ENCODE measurements at places on chromosomes 3 and 15.

GRCh38 chr15:64985366-64986033, 4.2 kb downstream of the SPG21 start:
- peak; percentile 34 for DNase-seq

GRCh38 chr3:36923523-36923943, 21.3 kb downstream of the TRANK1 start:
- no peak for DNase-seq

- DNase-seq = no peak
Measured at GRCh38 chr3:65677486-65678010, 361.2 kb downstream of the MAGI1 start.

DNA sequence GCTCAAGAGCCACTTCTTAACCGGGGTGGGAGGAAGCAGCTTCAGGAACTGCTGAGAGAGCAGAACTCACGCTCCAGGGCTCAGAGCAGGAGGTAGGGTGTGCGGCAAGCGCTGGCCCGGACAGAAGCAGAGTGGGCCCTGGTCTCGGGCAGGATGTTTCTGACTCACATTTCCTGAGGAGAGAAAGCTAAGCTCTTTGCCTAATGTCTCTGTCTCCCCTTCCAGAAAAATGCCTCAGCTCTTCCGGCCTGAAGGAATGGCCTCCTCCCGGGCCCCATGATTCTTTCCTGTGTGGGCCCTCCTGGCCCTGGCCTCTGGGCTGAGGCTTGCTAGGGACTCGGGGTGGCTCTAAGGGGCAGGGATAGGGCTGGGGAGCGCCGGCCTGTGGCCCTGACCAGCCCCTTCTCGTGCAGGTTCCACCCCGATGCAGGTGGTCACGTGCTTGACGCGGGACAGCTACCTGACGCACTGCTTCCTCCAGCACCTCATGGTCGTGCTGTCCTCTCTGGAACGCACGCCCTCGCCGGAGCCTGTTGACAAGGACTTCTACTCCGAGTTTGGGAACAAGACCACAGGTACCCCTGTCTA, 4.1 kb upstream of the STAB1 start:
- DNase-seq = peak; percentile 64

DNA sequence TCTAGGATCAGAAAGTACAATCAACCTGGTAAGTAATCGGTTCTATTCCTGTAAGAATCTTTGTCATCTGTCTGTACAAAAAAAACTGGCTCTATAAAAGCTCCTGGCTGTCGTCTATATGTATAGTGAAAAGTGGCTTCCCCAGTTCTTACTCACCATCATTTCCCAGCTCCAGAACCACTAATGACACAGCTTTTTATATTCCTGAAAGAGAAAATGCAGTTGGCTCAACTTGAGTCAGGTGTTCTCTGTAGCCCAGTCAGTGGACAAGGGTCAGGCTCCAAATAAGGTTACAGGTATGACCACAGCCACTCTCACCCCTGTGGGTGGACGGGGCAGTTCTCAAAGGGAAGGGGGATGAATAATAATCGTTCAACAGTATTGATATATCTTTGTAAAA, 85.1 kb downstream of the AP4E1 start:
- DNase-seq = peak; percentile 30

DNA sequence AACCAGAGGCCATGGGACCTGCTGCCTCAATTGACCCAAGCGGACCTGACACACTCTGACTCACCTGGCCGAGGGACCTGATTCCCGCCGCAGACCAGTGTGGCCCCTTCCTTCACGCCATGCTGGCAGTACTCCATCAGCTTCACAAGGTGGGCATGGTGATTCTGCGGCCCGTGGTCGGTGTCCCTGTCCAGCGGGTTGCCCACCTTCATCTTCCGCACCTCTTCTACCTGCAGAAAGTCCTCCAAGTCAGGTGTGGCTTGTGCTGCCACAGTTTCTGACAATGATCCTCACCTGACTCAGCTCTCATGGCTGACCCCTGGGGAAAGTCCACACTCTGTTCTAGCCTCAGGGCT, 25.9 kb upstream of the SLC41A3 start:
- DNase-seq = no peak

GRCh38 chr15:94385441-94385840, 154.1 kb downstream of the MCTP2 start:
- no peak for DNase-seq

DNA sequence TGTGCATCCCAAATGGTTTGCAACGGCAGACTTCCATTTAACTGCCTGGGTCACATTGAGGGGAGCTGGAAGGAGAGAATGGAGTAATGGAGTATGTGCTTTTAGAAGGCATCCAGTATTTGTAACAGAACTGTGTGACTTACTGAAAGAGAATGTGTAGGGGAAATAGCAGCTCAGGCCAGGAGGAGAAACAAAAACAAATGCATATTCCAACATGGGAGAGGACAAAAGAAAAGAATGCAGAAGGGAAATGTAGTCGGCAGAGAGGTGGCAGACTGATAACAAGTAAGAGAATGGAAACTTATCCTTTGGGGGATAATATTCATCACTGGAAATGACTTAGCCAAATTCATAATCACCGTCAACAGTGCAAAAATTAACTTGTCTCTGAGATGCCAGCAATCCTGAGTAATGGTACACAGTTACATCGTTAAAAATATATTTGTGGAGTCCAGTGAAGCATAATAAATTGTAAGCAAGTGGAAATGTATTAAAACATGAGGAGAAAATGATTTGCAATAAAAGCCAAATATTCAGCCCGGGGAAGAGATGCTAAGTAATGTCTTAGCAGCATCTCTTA, 294.9 kb upstream of the SGO1 start:
- no peak for DNase-seq

- no peak for DNase-seq
Measured at GRCh38 chr15:79779746-79780145, 117.1 kb downstream of the MTHFS start.

DNA sequence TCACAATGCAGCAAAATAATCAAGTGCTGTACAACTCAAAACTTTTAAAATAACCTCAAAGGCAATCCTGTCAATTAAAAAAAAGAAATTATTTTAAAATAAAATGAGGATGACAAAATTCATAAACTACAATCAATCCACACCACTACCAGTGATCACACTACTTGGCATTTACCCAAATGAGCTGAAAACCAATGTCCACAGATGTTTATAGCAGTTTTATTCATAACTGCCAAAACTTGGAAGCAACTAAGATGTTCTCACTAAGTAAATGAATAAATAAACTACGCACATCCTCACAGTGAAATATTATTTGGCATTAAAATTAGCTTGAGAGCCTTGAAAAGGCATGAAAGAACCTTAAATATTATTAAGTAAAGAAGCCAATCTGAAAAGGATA, 121.3 kb downstream of the STAG1 start:
- peak; percentile 39 for DNase-seq

GRCh38 chr3:129662191-129662608, 55.7 kb upstream of the PLXND1 start:
- DNase-seq = peak; percentile 11

GRCh38 chr3:119924111-119925094, 142.5 kb downstream of the NR1I2 start:
- no peak for DNase-seq

GRCh38 chr3:30354513-30354912, 251.9 kb upstream of the TGFBR2 start:
- DNase-seq = no peak

DNA sequence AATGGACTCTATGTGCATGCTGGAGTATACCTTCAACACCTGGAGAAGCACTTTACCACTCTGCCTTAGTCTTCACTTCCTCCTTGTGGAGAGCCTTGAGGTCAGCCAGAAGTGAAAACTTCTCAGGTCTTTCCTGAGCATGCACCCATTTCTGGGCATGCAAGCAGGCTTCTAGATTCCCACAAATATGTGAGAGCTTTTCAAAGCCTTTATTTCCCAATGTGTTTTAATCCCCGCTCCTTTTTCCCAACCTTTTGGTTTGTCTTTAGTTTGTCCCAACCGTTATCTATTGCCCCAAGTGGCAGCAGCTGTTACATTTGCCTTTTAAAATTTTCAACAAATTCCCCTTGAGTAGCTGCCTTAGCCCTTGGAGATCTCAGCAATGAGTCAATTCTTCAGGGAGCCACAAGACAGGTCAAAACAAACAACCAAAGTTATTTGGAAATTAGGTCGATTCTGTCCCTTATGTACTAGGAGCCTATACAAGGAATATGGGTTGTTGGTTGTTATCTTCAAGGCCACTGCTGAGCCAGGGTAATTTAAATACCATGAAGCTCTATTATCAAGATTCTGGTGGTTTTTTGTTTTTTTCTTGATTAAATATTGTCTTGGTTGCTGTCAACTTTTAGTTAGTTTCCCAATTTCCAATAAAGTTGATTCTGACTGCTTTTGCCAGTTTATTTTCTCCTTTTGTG, 44.4 kb downstream of the LSM3 start:
- DNase-seq = peak; percentile 59

GRCh38 chr3:128487813-128488635, 5.0 kb downstream of the GATA2 start:
- peak; percentile 65 for DNase-seq

DNA sequence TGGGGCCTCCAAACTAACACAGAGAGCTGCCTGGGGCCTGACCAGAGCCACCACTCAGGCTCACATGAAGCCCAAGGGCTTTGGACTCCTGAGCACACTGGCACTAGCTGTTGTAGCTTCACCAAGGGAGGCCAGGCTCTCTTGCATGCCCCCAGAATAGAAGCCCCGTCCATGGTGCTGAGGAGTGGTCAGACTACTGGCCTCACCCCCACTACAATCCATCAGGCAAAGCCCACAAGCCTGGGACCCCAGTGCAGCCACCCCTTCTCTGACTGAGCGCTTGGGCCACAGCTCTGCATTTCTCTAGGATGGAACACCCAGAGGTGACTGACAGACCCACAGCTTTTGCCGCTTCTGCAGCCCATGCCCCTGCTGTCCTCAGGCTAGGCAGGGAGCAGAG, 180.8 kb downstream of the PYDC2 start:
- DNase-seq = no peak

DNA sequence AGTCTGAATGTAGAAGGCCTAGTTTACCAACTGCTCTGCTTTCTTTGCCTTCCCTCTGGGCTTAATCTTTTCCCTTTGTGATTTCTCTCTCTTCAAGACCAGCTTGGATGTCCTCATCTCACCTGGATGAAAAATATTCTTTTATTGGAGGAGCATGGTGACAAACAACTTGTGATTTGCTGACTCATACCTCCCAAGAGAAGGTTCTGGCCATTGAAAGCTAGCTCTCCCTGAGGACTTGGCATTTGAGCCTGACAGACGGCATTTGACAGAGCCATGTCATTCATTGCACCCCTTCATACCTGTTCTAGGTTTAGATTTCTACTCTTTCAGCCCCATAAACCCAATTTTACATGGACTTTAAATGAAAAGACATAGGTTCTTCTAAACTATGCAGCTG, 33.3 kb downstream of the ATG7 start:
- DNase-seq = no peak

DNA sequence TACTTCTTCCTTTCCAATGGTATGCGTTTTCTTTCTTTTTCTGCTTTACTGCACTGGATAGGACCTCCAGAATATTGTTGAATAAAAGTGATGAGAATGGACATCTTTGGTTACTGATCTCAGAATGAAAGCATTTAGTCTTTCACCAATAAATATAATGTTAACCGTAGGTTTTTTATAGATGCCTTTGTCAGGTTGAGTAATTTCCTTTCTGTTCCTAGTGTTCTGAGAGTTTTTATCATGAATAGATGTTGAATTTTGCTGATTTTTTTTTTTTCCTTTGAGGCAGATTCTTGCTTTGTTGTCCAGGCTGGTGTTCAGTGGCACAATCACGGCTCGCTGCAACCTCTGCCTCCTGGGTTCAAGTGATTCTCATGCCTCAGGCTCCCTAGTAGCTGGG, 158.4 kb downstream of the KLHL25 start:
- no peak for DNase-seq

DNA sequence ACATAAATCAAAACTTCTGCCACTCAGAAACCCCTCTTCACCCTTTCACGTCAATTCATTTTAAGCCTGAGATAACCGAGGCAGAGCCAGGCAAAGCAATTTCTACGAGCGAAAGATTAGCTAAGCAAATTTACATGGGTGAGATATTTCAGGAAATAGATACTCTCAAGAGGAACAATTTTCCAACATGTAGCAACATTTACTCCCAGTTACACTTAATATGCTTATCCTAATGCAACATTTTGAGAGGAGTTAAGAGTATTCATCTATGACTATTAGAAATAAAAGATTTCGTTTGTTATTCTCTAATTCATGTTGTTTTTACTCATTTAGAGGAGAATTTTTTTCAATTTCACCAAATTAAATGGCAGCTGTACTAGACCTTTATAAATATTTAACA, 837 bp downstream of the TMC3 start:
- no peak for DNase-seq

DNA sequence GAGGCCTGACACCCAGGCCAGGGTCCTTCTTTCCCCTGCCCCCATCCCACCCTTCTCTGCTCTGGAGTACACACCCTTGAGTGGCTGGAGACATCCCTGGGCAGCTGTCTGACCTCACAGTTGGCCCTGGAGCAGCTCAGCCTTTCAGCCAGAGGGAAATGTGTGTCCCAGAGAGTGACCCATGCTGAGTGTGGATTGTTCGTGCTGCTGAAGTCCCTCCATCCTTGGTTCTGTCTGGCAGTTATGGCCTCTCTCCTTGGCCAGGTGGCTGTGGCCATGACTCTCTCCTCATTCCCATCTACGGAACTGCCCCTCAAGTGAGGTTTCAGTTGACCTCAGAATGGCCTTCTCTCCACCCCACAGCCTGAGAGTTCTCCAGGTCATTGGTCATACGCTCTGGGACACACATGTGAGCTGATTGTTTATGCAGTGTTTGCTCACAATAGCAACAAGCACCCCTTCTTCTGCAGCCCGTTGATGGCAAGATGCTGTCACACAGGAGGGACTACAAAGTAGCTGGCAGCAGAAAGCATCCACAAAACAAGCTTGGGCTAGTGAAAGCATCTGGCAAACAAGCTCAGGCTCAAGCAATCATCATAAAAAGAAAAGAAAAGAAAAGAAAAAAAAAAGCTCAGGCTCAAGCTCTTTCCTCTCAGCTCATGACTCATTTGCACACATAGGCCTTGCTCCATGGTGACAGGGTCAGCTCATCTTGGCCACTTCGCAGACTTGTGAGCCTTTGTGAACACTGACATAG, 55.3 kb upstream of the ITGA11 start:
- DNase-seq = peak; percentile 62

DNA sequence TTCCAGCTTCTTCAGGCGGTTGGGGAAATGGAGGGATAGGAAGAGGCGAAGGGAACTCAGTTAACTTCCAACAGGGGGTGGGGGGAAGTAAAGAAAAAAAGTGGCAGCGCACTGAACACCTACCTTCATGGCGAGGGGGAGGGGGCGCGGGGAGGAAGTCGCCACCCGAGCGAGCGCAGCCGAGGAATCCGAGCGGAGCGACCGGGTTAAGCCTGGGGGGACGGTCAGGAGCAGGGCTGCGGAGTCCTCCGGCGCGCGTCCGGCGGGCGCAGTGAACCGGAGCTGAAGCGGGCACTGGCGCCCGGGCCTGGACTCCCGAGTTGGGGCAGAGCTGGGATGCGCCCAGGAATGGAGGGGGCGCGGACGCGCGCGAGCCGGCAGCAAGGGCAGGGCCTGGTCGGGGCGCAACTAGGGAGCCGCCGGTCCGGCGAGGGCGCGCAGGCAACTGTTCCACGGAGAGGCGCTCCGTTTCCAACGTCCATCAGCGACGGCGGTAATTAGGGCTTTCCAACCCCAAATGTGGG, at the start of gene WNT5A:
WNT5A (minus strand) TSS at position 450 of the 524 bp plus-strand sequence; CDS start at position 129, 321 bp downstream.
- DNase-seq = peak; percentile 35

Measured in fibroblast of mammary gland (primary cell).